ENCODE measurements at places on chromosomes 5 and 9. TPM values are rescaled to one million over a fixed set of nuclear protein-coding genes. Genes with fewer than 3 reads are reported as not detected.
A peak's percentile ranks its signal among the peaks of the same experiment; 100 is the strongest.

DNA sequence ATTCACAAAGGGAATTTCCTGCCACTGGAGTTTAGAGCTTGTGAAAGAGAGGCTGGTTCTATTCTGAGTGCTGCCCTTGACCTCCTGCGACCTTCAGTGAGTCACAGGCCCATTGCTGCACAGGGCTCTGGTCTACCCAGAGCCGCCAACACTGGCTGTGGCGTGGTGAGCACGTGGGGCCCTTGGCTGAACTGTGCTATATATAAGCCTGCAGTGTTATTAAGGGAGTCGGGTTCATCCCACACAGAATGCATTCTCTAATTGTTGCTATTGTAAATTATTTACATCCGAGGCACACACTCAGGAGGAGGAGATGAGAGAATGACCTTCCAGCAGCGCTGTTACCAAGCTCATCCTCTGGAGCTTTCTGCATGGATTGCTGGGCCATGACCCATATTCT, 47.1 kb downstream of the BRINP1 start:
- peak; percentile 5 for DNase-seq

GRCh38 chr5:112800891-112801290, 60.2 kb upstream of the SRP19 start:
- no peak for DNase-seq

- no peak for DNase-seq
Measured at GRCh38 chr9:72986522-72987116, 33.8 kb upstream of the ALDH1A1 start.

- DNase-seq = no peak
Measured at GRCh38 chr5:5182508-5183188, 42.5 kb downstream of the ADAMTS16 start.

- no peak for DNase-seq
Measured at GRCh38 chr9:134056483-134057306, 11.1 kb downstream of the BRD3 start.

The SPINK13 gene
- total RNA-seq = not detected

The FAM78A gene
- total RNA-seq = 7.0 TPM

- DNase-seq = no peak
Measured at GRCh38 chr5:136677217-136677616, 311.9 kb upstream of the TRPC7 start.

DNA sequence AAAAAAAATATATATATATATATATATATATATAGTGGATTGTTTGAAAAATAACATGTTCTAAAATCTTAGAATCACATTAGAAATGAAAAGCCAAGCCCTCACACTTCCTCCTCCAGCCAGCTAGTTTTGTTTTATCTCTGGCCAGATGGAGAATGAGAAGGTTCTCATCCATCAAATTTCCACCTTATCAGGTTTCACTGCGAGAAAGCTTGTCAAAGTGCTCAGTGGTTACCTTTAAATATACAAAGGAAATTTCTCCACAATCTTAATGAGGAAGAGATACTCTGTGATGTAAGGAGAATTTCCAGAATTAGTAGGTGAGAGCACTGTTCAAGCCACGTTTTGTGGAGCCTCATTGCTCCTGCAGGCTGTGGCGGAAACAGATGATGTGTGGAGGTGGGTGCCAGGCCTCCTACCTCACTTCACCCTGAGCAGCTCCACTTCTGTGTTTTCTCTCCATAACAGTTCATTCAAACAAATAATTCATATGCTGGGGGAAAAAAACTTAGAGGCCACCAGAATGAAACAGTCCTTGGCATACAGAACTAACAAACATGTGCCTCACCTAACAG, 71.9 kb downstream of the CDK5RAP2 start:
- no peak for DNase-seq

GRCh38 chr5:140371356-140372151, 11.6 kb downstream of the SLC4A9 start:
- DNase-seq = no peak

All from myocyte (in vitro differentiated cells).